NCI-H187 treated with DMSO at 0.1 percent for 48 hours (cell line): ENCODE measurements at places on chromosomes 4 and X.

DNA sequence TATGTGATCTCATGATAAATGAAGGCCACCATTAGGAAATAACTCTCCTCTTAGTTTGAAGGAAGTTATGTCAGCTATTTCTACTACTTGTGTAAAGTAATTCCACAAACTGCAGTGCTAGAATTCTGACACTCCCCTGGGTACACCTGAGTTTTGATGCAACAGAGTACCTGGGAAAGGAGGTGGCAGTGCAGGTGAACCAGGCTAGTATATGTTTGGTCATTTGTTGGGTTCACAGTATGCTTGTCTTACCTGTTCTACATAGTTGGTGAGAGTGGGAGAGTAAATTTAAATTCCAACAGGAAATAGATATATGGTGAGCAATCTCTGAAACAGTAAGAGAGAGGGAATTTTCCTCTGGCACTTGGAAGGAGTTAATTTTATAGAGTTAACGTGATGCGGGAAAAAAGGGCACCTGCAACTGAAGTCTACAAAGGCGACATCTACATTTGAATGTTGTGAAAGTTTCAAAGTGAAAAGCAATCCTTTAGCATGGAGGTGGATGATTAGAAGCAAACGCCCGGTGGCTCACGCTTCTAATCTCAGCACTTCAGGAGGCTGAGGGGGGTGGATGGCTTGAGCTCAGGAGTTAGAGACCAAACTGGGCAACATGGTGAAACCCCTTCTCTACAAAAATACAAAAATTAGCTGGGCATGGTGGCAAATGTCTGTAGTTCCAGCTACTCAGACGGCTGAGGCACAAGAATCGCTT is 8.3 kb upstream of the SLC10A6 start:
- no peak for DNase-seq

DNA sequence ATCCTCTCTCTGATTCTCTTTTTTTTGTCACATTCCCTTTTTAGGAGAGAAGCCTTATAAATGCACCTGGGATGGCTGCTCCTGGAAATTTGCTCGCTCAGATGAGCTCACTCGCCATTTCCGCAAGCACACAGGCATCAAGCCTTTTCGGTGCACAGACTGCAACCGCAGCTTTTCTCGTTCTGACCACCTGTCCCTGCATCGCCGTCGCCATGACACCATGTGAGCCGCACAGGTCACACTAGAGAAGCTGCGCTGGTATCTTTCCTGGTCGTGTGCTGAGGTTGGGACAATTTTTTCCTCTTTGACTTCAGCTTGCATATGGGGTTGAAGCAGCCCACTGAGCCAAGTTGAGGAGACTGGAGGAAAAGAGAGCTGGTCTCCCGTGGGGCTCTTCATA is 52.1 kb downstream of the KLF8 start:
- no peak for DNase-seq

- no peak for DNase-seq
These were observed 69.7 kb downstream of the ANKRD50 start for GRCh38 chr4:124642846-124643245.

DNA sequence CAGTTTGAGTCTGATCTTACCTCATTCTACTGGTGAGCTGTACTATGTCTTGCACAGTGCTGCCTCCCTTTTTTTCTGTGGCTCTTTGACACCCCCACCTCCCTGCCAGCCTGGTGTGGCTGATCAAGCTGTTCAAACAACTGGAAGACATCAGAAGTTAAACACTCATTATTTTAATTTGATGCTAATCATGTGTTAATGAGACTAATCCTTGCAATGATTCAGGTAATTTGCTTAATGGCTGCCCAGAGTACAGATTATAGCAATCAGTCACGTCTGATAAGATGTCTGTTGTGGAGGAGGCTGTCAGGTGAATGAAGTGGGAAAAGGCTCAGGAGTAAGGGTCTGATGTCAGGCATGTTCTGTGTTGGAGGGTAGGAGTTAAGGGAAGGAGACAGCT is 87.4 kb upstream of the GK2 start:
- no peak for DNase-seq

- DNase-seq, result peak; percentile 68
These were observed 15.4 kb downstream of the OCIAD2 start for GRCh38 chr4:48891028-48891619.

GRCh38 chrX:31224381-31225012 is 152.7 kb upstream of the FTHL17 start:
- no peak for DNase-seq

DNA sequence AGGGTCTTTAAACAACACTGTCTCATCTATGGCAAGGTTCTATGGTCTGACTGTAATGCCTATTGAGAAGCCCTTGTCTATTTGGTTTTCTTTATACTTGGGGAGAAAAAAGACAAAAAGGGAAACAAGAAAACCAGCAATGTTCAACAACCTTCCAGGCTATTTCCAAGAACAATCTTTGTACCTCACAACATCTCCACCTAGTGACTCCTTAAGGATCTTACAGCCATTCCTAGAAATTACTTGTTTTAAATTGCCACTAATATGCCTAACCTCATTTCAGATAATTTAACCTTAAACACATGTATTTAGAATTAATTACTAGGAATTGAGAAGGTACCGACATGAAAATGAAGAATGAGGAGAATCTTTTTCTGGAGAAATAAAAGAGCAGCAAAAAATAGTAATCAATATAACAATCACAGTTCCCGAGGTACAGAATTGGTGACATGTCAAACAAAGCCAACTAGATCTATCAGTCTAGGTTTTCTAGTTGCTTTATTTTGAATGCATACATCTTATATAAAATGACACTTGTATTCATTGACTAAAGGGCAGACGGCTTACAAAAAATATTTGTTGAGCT is 1.6 kb upstream of the RBM46 start:
- no peak for DNase-seq

GRCh38 chr4:176309772-176310171 is 10.0 kb upstream of the SPCS3 start:
- DNase-seq, result no peak

- no peak for DNase-seq
These were observed 73.2 kb upstream of the BCOR start for GRCh38 chrX:40170830-40171512.

DNA sequence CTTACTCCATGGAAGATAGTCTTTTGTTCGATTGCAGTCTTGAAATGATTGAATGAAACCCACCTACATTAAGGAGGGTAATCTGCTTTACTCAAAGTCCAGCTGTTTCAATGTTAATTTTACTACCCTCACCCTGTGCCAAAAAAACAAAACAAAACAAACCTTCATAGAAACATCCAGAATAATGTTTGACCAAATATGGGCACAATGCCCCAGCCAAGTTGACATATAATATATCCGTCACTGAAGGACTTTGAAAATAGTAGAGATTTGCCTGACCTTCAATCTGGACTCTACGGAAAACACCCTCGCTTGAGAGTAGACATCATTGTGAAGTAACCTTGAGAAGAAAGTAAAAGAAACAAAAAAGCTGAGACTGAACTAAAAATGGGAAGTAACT is 550.5 kb upstream of the SMIM31 start:
- no peak for DNase-seq

DNA sequence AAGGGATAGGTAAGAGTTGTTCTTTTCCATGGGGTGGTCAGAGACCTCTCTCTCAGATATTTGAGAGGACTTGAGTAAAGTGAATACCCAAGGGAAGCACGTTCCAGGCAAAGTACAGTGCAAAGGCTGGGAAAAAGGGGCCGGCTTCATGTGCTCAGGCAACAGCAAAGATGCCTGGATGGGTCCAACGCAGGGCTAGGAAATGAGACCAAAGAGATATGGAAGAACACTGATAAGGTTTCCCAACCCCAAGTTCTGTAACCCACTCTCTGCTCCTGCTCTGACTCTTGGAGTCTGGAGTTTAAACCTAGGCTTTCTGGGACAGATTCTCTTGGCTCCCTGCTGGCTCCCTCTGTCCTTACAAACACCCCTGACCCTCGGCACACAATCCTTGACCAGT is 36.2 kb upstream of the PROM1 start:
- DNase-seq, result no peak

- DNase-seq, result no peak
These were observed 194.7 kb downstream of the OPHN1 start for GRCh38 chrX:68238568-68238967.

- DNase-seq, result no peak
These were observed 876.5 kb upstream of the INTU start for GRCh38 chr4:126756050-126756829.

GRCh38 chrX:119549327-119550016 is 15.7 kb downstream of the STEEP1 start:
- no peak for DNase-seq

GRCh38 chrX:39551762-39552161 is 546.0 kb downstream of the BCOR start:
- DNase-seq, result no peak

DNA sequence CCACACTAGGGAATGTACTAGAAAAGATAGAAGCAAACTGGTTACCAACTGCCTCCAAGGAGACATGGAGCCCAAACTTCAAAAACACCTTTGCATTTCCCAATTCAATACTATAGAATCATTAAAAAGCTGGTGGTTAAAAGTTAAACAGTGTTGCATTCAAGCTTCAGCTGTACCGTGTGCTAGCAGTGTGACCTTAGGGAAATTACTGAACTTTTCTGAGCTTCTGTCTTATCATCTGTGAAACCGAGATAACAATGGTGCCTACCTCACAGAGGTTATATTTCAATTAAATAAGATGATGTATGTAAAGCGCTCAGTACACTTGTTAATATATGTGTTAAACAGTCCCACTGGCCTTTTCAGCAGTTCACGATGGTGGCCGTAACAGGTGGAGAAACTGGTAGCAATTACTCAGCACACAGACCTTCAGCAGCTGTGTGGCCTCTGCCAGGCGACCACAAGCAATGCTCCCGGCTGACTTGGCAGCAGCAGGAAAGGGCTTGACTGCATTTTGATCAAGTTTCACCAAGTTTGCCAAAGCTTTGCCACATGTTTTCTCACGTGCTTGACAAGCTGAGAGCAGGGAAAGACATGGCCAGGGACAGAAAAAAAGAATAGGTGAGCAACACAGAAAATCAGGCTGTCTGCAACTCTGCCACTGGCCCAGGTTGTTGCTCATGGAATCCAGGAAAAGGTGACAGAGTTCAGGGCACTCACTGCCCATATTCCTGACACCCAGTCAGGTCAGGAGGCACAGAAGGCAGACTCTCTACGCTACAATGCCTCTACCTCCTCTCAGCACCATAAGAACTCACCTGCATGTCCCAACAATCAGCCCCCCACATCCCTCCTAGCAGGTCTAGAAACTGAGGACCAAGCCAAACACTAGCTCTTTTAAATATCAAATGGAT is 72.1 kb downstream of the PARM1 start:
- DNase-seq, result no peak

GRCh38 chr4:85952972-85953650 is 406.7 kb downstream of the MAPK10 start:
- DNase-seq, result no peak

- DNase-seq, result no peak
These were observed 529.1 kb upstream of the PCDH10 start for GRCh38 chr4:132619968-132620367.

DNA sequence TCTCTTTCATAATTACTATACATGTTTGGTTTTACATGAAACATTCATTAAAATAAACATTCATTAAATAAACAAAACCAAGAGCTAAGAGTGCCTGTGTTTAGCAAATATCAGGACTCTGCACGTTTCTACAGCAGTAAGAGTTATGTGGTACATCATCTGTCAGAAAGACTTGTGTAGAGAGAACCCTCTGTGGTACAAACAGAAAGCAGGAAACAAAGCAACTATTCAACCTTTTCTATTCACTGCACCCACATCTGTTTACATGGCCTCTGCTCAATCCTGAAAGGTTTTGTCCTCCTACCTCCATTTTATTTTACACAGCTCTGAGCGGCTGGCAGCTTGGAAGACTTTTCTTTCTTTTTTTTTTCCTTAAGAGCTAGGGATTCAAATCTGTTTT is 90.7 kb upstream of the PCDH18 start:
- no peak for DNase-seq

- no peak for DNase-seq
These were observed 255.8 kb downstream of the UNC5C start for GRCh38 chr4:95293014-95293413.

DNA sequence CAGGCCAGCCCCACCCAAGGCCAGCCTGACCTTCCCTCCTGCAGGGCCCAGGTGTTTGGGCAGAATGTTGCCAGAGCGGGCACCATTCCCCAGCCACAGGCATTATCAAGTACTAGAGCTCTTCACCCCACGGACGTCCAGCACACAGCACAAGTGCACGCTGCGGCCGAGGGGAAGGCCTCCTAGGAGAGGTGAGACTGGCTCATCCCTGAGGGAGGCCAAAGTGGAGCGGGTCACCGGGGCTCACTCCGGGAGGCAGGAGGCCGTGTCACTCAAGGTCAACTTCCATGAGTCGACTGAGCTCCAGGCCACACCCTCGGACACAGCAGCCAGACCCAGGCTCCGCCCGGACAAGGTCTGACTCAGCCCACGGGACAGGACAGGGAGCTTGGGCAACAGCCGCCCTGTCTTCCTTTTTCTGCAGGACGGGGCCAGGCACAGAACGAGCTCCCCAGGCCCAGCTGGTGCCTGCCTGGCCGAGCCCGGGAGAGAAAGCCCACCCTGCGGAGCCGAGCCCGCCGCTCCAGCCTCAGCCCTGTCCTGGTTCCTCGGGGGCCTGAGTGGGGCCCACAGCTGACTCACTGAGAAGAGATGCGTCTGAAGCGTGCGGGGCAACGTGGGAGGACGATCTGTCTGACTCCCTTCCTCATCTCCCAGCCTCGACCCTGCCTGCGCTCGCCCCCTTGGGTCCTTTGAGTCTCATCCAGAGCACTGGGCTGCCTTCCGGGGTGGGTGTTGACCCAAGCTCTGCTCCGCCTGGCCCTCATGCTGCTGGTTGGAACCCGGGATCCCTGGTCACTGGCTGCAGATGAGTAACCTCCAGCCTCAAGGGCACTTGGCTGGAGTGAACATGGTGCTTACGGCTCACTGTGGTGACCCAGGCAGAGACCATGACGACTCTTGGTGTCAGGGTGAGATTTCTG is 1.6 kb downstream of the SLC49A3 start:
- DNase-seq, result no peak

DNA sequence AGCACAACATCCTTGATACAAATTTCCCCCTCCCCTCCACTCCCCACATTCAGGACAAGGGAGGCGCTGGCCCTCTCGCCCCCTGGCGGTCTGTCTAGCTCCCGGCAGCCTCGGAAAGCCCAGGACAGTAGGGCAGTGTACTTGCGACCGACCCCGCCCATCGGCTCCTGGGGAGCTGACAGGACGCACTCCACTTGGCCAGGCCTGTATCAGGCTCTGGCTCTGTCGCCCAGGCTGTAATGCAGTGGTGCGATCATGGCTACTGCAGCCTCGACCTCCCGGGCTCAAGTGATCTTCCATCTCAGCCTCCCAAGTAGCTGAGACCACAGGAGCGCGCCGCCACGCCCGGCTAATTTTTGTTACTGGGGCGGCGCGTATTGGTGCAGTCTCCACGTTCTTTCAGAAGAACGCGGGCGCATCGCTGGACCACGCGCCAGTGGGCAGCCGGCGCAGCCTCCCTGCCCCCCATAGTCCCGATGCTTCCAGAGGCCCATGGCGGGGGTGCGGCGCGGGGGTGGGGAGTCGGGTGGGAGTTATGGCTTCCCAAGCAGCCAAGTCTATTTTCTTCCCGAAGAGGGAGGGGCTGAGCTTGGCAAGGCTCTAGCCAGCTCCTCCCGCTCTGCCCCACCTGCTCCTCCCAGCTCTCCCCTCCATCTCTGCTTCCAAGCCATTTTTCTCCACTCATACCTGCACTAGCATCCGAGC is 7.8 kb upstream of the AKAP14 start:
- no peak for DNase-seq

GRCh38 chr4:106569146-106570031 is 200.8 kb upstream of the GIMD1 start:
- DNase-seq, result no peak

GRCh38 chr4:20395160-20395773 is 143.6 kb downstream of the SLIT2 start:
- peak; percentile 15 for DNase-seq

GRCh38 chr4:39978904-39979303 is 1.2 kb upstream of the PDS5A start:
- DNase-seq, result no peak
